Activated T-helper 1 cell treated with anti-CD3 and anti-CD28 coated beads, Interleukin-2, amount 50 U/mL, for 16 hours (primary cell): ENCODE measurements at places on chromosomes 6 and 20.

- no peak for DNase-seq
Observed at GRCh38 chr20:46688151-46689081, 828 bp downstream of the TP53RK start.

- no peak for DNase-seq
Observed at GRCh38 chr20:21315138-21315537, 12.0 kb downstream of the XRN2 start.

- no peak for DNase-seq
Observed at GRCh38 chr20:47137231-47137870, 219.1 kb downstream of the ZMYND8 start.

GRCh38 chr6:116531675-116532570 is 13.6 kb downstream of the TRAPPC3L start:
- peak; percentile 9 for DNase-seq

DNA sequence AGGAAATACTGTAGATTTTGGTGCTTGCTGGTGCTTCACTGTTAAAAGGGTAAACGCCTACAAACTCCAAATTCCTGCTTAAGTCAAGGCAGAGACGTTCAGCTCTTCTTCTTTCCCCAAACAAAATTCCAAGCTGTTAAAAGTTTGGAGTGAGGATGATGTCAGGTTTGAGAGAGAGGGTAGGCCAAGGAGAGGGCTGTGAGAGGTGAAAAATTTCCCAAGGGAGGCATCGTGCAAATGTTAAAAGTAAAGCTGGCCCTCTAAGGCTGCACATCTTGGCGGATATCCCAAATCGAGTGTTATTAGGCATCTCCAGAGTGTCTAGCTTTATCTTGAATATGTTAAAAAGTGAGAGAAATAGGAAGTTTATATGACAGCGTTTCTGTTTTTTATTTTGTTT is 651.8 kb downstream of the QKI start:
- no peak for DNase-seq

GRCh38 chr6:132218059-132218696 is 183.1 kb downstream of the MOXD1 start:
- DNase-seq = no peak

- no peak for DNase-seq
Observed at GRCh38 chr6:104087765-104088164, 772.0 kb downstream of the HACE1 start.

DNA sequence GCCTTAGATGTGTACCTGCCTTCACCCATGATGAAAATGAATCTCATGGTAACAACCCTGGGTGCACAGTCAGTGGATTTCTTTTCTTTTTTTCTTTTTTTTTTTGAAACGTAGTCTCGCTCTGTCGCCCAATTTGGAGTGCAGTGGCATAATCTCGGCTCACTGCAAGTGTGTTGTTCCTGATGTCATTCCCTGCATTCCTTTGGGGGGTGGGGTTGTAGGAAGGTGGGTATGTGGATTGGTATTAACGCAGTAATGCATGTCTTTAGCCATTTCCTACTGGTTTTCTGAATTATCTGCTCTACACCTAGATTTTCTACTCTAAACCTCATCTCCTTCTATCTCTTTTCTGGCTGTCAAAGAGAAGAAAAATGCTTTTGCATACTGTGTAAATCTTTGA is 146.6 kb downstream of the RNF144B start:
- no peak for DNase-seq
